ENCODE measurements at places on chromosomes 7 and 10. TPM values are rescaled to one million over a fixed set of nuclear protein-coding genes. Genes with fewer than 3 reads are reported as not detected.

Gene LEP
- total RNA-seq: not detected

Gene ZNF239
- 9.7 TPM for total RNA-seq

Gene EPHA1
- total RNA-seq: 46.4 TPM

Gene SLC18A3
- not detected for total RNA-seq

DNA sequence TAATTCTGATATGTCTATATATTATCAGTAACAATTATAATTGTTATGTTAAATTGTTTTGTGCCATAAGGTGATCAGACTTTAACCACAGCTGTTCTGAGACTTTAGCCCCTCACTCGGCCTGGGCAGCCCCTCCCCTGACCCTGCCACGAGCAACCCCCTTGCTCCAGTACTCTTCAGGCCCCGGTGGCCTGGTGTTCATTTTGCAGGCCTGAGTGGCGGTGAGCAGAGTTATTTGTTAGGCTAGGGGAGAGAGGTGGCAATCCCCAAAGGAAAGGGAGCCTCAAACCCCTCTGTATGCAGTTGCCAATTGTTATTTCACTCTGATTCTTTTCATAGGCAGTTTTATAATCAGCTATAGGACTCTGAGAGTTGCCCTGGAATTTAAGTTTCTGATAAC lies 22.9 kb upstream of the CREB3L2 start:
- peaks cover 5% of the 10 kb centered on the region for H3K4me1 ChIP-seq
- no peaks in the 10 kb centered on the region for H3K36me3 ChIP-seq
- no peaks in the 10 kb centered on the region for H3K27me3 ChIP-seq
- no peak overlapping the region for H3K4me3 ChIP-seq
- no peak for DNase-seq

DNA sequence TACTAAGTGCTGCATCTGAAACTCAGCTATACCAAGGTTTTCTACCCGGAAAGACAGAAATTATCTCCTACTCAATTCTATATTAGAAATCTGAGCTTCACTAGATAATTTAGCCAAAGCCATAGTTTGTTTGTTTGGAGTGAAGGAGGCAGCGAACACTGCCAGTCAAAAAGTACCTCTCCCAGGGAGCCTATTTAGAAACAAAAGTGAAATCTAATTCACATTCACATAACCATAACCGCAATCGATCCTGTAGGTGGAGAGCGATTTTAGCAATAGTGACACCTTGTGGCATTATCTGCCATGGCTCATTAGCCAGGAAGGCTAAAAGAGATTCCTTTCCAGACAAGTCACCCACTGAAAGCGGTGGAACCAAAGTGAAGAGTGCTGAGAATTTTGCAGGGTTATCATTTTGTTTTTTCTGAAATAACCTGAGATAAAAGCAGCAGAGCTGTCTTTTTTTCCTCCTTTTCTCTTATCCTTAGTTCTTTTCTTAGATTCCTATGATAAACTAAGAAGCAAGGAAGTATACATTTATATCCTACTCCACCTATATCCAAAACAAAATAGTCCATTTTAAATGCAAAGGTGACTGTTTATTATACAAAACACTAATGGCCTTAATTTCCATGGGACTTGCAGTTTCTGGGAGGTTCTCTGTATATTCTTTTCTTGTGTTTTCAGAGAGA lies 83.7 kb upstream of the BET1 start:
- H3K27ac ChIP-seq: no peak overlapping the region
- DNase-seq: peak; percentile 81
- peak overlapping the region; percentile 45 for H3K4me3 ChIP-seq
- peaks cover 31% of the 10 kb centered on the region for H3K27me3 ChIP-seq
- no peaks in the 10 kb centered on the region for H3K36me3 ChIP-seq
- H3K4me1 ChIP-seq: no peaks in the 10 kb centered on the region

DNA sequence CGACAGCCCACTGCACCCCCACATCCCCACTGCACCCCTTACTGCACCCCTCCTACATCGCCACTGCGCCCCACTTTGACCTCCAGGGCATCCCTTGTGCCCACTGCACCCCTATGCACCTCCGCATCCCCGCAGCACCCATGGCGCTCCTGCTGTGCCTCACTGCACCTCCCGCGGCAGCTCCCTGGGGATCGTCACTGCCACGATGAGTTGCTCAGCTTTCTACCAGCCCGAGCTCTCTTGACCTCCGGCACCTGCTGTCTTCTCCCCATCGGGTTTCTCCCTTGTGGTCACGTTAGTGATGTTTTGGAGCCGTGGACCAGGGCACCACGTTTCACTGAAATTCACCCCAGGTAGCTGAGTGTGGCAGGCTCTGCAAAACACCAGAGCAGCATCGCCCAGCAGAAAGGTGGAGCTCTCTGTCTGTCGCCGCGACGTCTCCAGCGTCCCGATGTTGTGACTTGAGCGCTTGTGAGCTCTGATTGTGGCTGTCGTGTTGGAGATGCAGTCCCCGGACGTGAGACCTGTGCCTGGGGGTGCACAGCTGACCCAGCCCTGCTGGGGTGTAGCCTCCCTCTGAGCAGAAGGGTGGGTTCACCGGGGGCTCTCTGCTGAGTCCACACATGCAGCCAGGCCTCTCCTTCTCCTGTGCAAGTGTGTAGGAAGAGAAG lies 147.7 kb downstream of the DNAJB6 start:
- DNase-seq: no peak
- no peaks in the 10 kb centered on the region for H3K27me3 ChIP-seq
- H3K36me3 ChIP-seq: no peaks in the 10 kb centered on the region
- H3K4me3 ChIP-seq: no peak overlapping the region
- peaks cover 8% of the 10 kb centered on the region for H3K4me1 ChIP-seq

DNA sequence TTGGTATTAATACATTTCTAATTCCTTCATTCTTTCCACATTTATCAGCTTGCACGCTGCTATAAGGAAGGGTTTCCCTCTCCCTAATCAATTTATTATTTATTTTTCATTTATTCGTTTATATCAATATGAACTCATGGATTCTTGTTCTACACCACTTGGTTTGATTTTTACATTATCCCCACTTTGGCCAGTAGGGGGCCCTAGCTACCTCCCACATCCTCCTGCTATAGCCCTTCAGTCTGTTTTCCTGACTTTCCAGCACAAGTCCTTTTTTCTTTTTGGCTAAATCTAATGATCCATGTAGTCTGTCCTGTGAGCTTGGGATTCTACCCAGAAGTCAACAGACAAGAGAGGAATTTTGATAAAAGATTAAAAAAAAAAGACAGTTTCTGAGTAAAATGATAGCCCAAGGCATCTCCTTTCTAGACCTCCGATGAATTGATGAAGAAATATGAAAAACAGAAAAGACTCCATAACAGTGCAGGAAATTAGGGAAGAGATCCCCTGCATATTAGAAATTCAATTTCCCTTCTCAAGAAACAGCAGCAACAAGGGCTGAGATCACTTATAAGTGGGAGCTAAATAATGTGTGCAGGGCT lies 47.7 kb downstream of the LYZL2 start:
- H3K27me3 ChIP-seq: no peaks in the 10 kb centered on the region
- no peak overlapping the region for H3K27ac ChIP-seq
- H3K36me3 ChIP-seq: no peaks in the 10 kb centered on the region
- DNase-seq: peak; percentile 54

DNA sequence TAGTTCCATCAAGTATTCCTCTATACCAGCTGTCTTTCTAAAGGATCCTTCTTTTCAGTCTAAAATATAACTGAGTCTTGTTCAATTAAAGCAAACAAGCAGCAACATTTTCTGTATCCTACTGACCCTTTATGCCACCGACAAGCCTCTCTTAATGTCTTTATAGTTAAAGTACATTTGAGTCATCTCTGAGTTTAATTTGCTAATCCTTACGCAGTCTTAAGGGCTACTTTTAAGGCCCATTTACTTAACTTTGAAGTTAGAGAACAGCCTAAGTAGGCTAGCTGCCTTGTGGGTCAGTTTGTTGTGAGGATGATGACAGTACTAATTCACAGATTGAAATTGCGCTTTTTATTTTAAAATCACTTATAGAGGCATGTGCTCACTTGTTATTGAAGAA lies 265.5 kb upstream of the FERD3L start:
- H3K36me3 ChIP-seq: no peaks in the 10 kb centered on the region
- H3K4me1 ChIP-seq: peaks cover 6% of the 10 kb centered on the region
- no peak overlapping the region for H3K4me3 ChIP-seq
- H3K27me3 ChIP-seq: no peaks in the 10 kb centered on the region

DNA sequence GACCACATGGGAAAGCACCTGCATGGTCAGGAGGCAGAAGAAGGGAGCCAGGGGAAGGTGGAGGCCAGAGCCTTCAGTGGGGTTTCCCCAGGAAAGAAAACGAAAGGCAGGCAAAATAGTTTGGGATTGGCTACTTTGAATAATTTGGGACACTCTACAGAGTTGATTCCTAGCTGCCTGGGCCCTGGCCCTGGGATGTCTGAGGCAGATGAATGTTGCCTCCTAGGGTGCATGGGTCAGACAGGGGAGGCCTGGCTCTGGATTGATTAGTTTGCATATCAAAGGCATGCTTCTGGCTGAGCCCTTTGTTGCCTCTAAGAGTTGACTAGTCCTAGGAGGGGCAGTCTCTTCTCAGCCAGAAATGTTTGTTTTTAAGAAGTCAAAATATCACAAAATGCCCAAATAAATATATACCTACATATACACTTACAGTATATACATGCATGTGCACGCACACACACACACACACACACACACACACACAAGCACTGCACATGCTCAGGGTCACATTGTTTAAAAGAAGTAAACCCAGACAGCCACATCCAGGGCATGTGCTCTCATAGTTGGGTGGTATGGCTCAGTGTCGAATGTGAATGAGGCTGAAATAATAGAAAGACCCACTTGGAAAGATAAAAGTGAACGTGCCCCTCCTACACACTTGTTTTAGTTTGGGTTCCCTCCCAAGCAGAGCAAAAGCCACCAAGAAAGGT lies 184.2 kb downstream of the GPAM start:
- no peak overlapping the region for H3K4me3 ChIP-seq
- H3K36me3 ChIP-seq: no peaks in the 10 kb centered on the region
- no peak for DNase-seq
- no peak overlapping the region for H3K27ac ChIP-seq

- peaks cover 11% of the 10 kb centered on the region for H3K4me1 ChIP-seq
- H3K27me3 ChIP-seq: no peaks in the 10 kb centered on the region
- DNase-seq: no peak
- H3K27ac ChIP-seq: no peak overlapping the region
- peaks cover 24% of the 10 kb centered on the region for H3K36me3 ChIP-seq
Observed at GRCh38 chr7:127893547-127893946, 137.7 kb downstream of the LRRC4 start.

DNA sequence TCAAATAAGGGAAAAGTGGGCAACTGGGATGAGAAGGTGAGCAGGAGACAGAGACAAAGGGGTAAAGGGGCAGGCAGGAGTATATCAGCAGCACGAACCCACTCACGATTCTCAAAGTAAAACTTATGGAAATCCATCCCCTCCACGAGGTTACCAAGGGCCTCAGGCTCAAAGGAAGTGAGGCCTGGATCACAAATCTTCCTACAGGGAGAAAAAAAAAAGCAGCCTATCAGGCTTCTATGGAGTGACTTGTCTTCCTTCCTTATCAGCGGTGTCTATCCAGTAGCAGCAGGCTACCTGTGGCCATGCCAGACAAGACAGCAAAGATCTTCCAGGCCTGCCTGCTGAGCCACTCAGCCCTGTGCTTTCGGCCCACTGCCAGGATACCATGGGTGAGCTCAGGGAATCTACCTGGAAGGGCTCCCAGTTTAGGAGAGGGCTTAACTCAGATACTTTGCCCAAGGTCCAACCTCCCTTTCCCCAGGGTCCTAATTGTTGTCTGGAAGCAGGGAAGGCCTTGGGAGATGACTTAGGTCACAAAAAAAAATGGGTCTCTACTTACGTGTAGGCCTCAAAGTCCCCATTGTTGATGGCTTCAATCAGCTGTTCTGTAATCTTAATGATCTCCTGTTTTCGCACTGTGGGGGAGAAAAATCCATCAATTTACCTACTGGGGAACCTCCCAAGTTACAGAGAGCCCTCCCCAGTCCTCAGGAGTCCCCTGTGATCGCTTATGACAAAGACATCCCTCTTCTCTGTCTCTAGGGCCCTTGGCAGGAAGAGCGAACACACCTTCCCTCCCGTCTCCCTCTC lies 5.7 kb upstream of the NDST2 start:
- H3K4me3 ChIP-seq: no peak overlapping the region
- H3K27ac ChIP-seq: no peak overlapping the region
- peaks cover 56% of the 10 kb centered on the region for H3K36me3 ChIP-seq
- H3K27me3 ChIP-seq: no peaks in the 10 kb centered on the region
- no peak for DNase-seq

DNA sequence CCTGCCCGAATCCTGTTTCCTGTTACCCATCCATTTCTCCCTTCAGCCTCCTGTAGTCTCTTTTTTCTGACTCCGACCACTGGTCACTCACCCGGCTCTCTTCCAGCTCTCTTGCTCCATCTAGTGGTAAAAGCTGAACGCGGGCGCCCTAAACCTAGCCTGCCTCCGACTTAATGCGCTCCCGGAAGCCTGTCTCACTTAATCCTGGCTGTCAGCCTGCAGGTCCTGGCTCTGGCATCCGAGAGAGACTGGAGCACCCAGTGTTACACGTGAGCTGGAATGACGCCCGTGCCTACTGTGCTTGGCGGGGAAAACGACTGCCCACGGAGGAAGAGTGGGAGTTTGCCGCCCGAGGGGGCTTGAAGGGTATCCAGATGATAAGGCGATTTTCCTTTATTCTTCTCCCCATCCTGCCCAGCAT lies 10.3 kb downstream of the SUMF2 start:
- peak; percentile 90 for DNase-seq
- peaks cover 7% of the 10 kb centered on the region for H3K36me3 ChIP-seq
- H3K4me3 ChIP-seq: no peak overlapping the region
- H3K27me3 ChIP-seq: no peaks in the 10 kb centered on the region

DNA sequence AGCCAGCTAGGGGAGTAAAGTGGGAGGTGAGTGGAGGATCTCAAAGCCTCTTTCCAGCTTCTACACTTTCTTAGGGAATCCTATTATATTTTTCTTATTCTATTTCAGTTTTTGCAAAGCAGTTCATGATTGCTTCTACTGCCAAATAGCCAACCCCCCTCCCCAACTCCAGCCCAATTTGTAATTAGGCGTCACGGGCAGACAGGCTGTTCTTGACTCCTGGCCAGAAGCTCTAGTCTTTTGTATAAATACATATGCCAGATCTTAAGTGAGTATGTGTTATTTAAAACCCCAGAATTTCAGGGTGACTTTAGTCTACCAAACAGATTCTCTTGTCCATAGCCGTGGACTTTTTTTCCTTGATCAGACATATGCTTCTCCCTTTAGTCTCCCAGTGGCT lies 255.2 kb downstream of the BUB3 start:
- no peak for DNase-seq
- H3K27ac ChIP-seq: no peak overlapping the region
- no peaks in the 10 kb centered on the region for H3K36me3 ChIP-seq
- no peaks in the 10 kb centered on the region for H3K4me1 ChIP-seq
- no peaks in the 10 kb centered on the region for H3K27me3 ChIP-seq
